Stimulated activated naive B cell treated with anti-CD40 and anti-IgM and Interleukin-4, amounts not matched to agents 10 μg/mL and 1 μg/mL and 100 μg/mL, for 72 hours (primary cell): ENCODE measurements at places on chromosomes 11 and 22.

DNA sequence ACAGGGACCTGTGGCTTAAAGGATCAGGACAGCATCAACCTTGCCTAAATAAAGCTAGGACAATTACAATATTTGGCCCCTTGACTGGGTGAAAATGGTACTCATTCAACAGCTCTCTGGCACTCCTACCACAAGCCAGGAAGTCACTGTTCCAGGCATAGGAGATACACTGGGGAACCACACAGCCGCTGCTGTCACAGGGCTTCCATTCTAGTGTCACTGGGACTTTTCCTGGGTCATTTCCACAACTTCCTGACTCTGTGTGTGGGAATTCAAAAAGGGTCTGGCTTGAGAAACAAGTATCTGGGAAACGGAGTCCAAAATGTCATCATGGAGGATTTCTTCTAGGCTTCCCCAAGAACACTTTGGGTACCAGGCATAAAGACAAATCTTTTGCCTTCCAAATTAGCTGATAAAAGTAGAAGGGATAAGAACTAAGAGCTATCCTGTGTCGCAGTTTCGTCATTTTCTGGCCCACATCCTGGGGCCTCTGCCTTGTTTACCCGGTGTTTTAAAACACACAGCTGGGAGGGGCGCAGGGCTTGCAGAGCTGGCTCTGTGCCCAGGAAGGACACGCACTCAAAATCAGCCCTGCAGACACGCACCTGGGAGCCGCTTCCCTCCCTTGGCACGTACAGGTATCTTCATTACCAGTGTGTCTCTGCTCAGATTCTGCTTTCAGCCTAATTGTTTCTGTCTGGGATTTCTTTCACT lies 38.0 kb downstream of the TMEM45B start:
- no peak for DNase-seq

GRCh38 chr11:110972640-110973039 lies 260.4 kb upstream of the ARHGAP20 start:
- no peak for DNase-seq

- no peak for DNase-seq
These were observed 49.7 kb downstream of the RTL6 start for GRCh38 chr22:44448271-44448830.

DNA sequence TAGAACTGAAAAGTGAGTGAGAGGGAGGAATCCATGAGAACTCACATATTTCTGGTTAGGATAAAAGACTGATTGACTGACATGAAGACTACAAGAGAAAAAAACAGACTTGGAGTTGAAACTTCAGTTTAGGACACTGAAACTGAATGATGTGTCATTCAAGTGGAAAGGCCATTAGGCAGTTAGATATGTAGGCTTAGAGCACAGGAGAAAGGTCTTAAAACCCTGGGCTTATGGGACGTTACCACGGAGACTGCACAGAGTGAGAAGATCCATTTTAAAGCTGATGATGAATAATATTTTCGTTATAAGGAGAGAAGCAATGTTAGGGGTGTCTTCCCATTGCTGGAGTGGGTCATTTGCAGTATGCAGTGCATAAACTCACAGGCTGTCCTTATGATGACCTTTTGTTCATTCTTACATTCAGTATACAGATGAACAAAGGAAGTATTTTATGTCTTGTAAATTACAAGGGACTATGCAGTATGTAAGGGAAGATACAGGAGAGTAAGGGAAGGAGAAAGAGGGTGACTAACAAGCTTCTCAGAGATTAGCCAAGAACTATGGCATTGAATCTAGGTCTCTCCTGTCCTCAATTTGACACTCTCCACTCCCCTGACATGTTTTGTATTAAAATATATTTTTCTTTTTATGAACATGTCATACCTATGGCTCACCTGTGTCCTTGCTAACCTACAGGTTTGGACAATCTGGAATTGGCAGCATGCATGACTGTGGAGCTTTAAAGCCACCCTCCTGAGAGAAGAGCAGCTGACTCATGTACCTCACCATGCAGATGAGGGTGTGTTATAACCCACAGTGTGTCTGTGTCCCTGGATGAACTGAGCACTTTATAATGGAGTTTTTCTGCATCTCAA lies 63.7 kb downstream of the MAML2 start:
- DNase-seq: no peak

- DNase-seq: no peak
These were observed 7.0 kb downstream of the UCP3 start for GRCh38 chr11:74001822-74002286.

DNA sequence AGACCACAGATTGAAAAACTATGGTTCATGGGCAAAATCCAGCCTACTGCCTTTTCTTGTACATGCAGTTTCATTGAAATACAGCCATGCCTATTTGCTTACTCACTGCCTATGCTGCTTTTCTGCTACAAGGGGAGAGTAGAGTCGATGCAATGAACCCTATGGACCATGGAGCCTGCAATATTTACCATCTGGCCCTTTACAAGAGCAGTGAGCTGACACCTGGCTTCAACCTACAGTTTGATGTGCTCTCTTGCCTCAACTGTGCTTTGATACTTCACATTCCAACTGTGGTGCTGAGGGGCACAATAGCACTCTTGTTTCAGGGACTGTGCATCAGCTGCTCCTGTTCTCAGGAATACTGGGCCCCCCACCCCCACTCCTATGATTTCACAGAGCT lies 239.5 kb upstream of the SORL1-AS1 start:
- no peak for DNase-seq

DNA sequence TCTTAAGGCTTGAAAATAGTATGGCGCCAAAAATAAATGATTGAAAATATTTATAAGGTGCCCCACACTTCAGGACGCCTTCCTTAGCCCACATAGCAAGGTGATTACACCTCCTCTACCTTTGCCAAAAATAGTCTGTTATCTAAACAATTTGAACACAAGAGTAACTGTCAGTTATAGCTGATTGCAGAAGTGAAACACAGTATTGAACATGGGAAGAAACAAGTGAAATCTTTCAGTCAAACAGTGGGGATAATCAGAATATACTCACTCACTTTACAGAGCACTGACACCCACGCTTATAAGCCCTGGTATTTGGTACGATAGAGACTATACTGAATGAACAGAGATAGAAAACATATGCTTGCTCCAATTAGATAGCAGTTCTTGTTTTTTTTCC lies 203.1 kb downstream of the RAB38 start:
- no peak for DNase-seq

DNA sequence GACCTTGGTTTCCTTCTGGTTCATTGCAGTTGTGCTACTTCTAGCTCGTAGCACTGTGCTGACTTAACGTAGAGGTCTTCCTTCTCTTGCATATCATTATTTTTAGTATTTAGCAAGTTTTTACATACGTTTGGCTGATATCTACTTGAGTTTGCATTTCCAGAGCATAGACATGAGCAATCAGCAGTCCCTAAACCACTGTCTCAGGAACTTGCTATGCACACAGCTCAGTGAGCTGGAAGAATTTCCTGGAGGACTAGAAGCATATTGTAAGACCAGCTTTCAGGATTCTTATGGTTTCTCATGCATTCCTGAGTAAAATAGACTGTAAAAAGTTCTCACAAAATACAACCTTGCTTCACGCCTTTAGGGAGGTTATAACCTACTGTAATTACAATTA lies 226.7 kb upstream of the PDGFD start:
- DNase-seq: no peak

DNA sequence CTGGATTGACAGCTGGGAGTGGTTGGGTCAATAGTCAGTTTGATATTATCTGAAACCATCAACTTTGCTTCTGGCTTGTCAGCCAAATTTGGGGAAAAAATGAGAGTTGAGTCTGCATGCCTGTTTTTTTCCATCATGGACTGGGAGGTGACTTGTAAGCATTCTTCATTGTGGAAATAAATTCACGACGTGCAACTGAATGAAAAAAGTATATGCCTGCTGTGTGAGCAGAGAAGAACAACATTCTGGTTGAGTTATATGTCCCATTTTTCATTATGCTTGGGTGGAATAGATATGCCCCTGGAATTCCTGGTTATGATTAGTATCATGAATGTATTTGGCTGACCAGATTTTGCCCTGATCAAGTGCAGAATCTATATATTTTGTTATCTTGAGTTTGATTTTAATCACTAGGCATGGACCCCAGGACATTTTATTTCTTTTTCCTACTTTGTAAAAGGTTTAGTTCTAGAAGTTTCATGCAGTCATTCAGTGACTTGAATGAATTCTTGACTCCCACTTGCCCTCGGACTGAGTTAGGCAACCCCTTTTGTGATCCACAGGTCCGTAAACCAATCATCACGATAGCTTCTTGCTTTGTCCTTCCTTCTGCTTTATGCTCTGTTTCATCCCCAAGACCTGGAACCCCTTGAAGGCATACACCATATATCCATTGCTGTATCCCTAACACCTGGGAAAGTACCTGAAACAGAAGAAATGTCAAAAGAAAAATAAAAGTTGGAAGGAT lies 205.8 kb downstream of the NAV2 start:
- DNase-seq: no peak

- DNase-seq: no peak
These were observed 60.4 kb downstream of the TTC28 start for GRCh38 chr22:28619236-28619635.

GRCh38 chr11:36086366-36086765 lies 142.5 kb downstream of the LDLRAD3 start:
- DNase-seq: no peak

- no peak for DNase-seq
These were observed 17.9 kb upstream of the FBLN1 start for GRCh38 chr22:45484742-45485141.

DNA sequence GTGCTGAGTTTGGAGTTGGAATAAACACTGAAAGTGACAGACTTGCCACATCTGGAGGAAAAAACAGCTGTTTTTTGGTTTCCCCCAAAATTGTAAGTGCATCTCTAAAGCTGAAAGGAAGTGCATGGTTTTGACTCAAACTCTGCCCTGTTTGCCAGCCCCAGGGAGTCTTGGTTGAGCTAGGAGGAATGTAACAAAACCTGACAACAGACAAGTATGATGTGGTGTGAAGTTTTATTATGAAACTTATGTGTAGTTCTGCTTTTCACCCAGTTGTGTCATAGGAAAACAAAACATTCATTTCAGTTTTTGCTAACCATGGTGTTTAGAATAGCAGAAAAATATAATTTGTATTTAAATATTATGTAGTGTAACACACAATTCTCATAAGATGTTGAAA lies 31.7 kb upstream of the PDE3B start:
- no peak for DNase-seq

DNA sequence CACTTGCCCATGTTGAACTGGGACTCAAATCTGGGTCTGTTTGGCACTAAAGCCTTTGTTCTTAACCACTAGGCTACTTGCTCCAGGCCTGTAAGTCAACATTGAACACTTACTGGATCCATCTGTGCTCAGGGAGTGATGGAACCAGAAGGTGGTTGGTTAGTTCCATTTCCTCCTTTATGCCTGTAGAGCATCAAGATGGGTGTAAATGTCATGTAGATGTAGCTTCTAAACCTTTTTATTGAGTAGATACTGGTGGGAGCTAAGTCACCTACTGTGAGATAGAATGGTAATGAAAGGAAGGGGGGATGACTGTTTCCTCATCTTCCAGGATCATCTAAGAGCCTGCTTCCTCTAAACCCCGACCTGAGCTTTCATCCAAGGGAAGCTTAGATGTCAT lies 38.6 kb upstream of the ALKBH3 start:
- DNase-seq: no peak

GRCh38 chr11:14967581-14968243 lies 4.4 kb downstream of the CALCA start:
- no peak for DNase-seq

- DNase-seq: no peak
These were observed 657.5 kb downstream of the FAM181B start for GRCh38 chr11:82076126-82076525.

DNA sequence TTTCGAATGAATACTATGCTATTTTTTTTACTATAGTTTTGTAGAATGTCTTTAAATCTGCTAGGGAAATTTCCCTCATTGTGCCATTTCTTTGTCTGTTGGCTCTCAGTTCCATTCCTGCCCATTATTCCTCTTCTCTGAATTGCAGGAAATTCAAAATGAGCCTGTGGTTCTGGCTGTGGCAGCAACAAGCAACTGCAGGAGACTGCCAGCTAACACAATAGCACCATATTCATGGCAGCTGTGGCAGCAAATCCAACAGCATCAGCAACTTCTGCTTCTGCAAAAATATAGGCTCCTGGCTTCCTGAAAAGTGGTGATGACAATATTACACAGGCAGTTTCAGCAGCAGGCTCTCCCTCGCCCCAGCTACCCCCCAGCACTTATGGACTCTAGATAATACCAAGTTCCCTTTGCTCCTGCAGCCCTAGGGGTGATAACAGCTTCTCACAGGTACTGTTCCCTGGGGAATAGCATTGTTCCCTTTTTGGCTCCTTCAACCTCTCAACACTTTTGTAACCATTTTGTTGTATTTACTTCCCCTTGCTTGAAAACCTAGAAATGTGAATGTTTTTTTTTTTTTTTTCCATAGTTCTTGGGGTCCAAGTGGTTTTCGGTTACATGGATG lies 9.3 kb downstream of the PATE4 start:
- DNase-seq: no peak

GRCh38 chr11:121472312-121472711 lies 19.5 kb upstream of the SORL1-AS1 start:
- no peak for DNase-seq

GRCh38 chr11:35624316-35624715 lies 6.1 kb downstream of the FJX1 start:
- no peak for DNase-seq

DNA sequence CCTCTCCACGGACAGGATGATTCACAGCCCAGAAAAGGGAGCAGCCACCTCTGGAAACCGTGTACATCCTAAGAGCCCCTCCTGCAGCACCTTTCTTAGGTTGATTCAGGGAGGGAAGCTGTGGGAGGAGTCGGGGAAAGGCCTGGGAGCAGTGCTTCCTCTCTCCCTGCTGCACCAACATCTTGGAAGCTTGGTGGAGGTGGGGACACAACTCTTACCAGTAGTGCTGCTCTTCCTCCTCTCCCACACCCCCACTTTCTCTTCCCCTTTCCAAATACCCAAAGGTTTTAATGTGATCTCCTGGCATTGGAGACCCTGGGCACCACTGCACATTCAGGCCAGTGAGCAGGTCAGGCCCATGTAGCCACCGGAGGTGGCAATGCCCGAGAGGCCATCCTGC lies 46.4 kb upstream of the HORMAD2 start:
- DNase-seq: no peak

DNA sequence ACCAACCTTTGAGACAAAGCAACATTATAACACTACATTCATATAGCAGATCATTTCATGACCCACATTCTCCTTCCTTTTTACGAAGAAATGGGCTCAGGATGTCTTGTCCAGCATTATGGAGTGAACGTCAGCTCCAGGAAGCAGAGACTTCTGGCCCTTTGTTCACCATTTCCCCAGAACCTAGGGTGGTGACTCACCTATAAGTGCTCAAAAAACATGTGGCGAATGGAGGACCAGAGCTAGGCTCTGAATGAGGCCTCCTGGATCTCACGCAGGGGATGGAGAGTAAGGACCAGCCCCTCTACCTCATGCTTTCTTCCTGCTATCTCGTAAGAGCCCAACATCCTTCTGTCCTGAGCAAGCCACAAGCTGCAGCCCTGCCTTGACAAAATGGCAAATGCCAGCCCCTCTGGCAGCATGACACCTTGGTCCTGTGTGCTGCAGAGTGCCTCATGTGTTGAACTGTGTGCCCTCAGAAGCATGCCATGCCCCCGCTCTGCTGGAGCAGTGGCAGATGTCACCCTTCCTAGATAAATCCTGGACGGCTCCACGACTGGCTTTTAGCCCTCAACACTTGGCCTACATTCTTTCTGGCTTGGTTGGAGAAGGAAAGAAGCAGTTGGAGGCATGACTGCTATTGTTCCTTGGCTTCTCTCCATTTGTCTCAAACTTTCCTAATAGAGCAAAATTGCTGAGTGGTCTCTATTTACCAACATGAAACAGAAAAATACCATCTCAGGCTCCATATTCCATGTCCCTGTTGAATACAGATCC lies 6.5 kb upstream of the ST3GAL4 start:
- DNase-seq: no peak

GRCh38 chr11:129533395-129533794 lies 157.7 kb downstream of the BARX2 start:
- no peak for DNase-seq
